ENCODE measurements at places on chromosomes 11 and 22.

DNA sequence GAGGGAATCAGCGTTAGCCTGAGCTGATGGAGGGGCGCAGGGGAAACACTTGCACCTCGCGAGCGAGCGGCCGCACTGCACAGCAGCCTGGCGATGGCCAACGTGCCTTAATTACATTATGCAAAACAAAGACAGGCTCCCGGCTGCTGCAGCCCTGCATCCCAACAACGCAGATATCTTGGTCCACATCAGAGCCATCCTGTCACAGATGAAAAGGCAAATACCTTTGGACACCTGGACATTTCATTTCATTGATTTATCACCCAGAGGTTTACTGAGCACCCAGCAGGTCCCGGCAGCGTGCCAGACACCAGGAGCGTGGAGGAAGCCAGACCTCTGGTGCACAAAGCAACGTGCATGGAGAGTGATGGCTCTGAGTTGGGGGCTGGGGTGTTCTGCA lies 843.0 kb downstream of the TBC1D22A start:
- DNase-seq = no peak

DNA sequence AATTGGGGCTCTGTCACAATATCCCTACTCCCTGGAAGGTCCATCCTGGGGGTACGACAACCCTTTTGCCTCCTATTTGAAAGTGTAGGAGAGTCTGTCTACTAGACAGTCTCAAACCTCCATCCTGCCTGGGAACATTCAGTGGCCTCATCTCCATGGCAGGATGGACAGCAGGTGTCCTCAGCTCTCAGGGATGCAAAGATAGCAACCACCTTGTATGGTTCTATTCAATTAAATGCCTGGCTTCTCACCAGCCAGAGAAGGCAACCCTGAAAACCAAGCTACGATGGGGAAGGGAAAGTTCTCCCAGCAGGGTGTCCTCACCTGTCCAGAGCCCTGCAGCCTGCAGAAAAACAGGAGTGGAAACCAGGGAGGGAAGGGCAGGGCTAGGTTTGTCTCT lies 164.9 kb downstream of the MIAT start:
- no peak for DNase-seq

DNA sequence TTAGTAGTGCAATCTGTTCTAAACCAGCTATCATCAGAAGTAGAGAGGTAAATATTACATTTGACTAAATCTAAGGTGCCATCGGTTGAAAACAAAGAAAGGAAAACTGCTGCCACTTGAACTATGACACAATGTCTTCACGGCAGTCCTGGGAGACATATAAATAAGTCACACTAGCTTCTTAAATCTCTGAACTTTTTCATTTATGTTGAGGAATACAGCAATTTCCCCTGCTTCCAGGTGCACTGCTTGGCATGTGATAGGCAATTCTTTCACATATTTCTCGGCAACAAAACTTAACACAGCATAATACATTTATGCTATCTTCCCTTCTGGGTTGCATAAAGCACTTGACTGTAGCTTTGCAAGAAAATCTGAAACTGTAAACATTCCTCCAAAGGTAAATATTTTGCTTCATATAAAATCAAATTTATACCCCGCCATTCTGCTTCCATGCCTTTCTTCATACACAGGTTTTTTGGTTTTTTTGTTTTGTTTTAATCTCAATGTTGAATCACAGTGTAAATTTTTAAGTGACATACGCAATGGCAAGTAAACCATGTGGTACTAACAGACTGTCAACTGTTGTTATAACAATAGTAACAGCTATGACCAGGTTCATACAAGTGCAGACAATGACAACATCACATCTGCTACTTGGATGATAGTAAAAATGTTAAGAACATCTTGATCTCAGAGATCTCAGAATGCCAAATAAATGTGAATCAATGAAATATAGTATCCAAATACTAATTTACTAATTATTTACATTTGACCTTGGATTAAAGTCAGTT lies 18.2 kb downstream of the USP28 start:
- DNase-seq = no peak

GRCh38 chr11:32385998-32386397 lies 49.3 kb downstream of the WT1 start:
- no peak for DNase-seq

GRCh38 chr11:119800171-119800570 lies 71.2 kb upstream of the NECTIN1 start:
- DNase-seq = no peak

- DNase-seq = no peak
These were observed 232.0 kb downstream of the CEP164 start for GRCh38 chr11:117559698-117560097.

GRCh38 chr22:37060801-37061610 lies 9.5 kb downstream of the KCTD17 start:
- no peak for DNase-seq

DNA sequence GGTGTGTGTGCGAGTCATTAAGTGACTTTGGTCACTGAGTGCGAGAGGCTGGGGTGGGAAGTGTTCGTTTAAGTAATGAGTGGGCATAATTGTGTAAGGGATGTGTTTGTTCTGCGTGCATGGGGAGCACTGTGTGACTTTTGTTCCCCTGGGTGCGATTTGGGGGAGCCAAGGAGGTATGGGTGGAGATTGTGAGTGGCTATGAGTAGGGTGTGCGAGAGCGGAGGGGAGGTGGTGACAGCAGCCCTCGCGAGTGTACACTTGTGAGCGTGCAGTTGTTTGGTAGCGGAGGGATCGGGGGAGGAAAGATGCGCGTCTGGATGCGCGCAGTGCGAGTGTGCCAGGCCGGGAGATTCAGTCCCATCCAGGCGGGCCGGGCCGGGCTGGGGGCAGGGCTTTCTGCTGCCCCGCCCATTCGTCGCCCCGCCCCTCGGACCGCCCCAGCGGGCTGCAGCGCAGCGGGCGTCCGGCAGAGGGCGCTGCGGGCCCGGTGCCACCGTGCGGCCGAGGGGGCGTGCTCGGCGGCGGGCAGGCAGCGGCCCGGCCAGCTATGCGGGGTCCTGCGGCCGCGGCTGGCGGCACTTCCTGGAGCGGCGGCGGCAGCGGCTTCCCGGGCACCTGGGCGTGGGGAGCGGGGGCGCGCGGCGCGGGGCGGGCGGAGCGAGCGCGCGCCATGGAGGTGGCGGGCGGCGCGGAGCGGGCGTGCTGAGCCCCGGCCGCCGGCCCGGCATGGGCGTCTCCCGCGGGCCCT lies at the start of gene DGKZ:
Gene DGKZ, plus strand, starts transcription at position 578 of the 751 bp plus-strand sequence. CDS start 197 bp downstream, outside the sequence.
- peak; percentile 79 for DNase-seq

DNA sequence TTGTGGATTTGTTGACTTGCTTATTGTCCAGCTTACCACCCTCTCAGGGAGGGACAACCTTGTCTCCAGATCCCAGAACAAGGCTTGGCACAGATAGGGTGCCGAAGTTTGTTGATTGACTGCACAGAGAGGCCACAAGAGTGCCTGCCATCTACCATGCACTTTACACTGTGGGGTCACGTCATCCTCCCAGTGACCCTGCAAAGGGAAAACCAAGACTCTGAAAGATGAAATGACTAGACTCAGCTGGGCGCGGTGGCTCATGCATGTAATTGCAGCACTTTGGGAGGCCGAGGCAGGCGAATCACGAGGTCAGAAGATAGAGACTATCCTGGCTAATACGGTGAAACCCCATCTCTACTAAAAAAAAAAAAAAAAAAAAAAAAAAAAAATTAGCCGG lies 4.6 kb upstream of the LTBP3 start:
- DNase-seq = no peak

- no peak for DNase-seq
These were observed 68.3 kb upstream of the POU2AF2 start for GRCh38 chr11:111177037-111177871.

DNA sequence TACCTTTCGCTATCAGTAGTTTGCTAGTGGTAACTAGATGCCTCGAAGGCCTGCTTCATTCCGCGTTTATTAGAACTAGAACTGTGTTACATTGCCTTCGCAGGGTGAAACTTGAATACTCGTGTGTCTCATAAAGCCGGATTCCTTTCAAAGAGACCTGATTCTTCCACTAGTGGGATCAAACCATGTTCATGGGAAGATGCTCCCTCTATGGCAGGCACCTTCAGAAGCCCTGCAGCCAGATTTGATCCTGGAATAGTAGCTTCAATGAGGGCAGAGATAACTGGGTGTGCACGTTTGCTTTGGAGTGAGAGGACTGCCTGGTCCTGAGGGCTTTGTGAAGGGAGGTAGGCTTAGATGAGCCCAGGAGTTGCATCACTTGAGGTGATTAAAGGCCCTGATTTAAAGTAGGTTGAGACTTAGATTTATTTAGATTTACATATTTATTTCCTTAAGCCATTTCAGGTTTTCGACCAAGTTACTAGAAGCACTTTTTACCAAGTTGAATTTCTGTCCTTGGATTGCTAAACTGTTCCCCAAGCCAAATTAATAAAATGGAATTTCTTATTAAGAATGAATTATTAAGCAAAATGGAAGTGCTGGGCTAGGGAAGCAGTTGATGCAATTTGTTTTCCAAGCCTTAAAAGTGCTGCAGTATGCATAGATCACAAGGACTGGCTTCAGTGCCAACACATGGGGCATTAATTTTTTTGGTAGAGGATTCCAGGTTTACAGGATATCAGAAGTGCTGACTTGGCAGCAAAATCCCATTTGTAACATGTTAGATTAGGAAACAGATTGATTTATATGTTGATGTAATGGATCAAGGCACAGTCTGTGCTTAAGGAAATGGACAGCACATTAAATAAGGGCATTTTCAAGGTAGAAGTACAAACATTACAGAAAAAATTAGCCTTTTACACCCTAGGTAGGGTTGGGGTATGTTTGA lies 32.9 kb downstream of the APLP2 start:
- DNase-seq = no peak

- no peak for DNase-seq
These were observed 80.6 kb downstream of the CCDC83 start for GRCh38 chr11:85935751-85936150.

- DNase-seq = no peak
These were observed 68.7 kb downstream of the PTPRJ start for GRCh38 chr11:48049036-48049435.

- no peak for DNase-seq
These were observed 33.3 kb downstream of the AMPD3 start for GRCh38 chr11:10488121-10488933.

DNA sequence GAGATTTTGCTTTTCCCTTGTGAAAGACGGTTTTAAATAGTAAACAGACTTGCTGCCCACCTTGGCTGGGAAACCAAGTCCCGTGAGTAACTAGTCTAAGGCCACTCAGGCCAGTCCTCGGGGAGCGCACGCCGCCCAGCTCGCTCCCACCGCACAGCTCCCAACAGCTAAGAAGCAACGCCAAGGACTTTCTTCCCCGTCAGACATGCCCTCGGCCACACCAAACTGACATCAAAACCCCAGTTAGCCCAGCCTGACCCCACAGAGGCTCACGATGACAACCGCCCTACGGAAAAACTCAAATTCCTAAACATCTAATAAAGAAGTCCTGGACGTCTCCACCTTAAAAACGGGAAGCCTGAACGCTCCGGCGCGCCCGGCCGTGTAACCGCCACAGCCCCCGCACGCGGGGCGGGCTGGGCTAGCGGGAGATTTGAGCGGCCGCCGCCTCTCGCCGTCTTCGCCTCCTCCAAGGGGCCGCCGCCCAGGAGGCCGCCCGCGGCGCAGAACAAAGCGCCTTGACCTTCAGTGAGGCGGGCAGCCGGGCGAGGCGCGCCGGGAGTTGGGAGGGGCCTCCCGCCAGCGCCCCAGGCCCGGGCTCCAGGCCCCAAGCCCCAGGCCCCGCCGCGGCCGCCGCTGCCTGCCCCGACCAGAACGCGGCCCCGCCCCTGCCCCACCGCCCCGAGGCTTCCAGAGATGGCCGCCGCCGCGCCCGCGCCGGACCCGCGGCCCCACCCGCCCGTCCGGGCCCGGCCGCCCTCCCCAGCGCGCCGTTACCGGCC lies 486 bp downstream of the NAP1L4 start:
- DNase-seq = no peak

GRCh38 chr22:36472689-36473088 lies 8.8 kb downstream of the TXN2 start:
- no peak for DNase-seq

GRCh38 chr11:1302461-1303125 lies 6.8 kb downstream of the TOLLIP start:
- no peak for DNase-seq

- no peak for DNase-seq
These were observed 1589.4 kb upstream of the TENM4 start for GRCh38 chr11:81030186-81030585.

- no peak for DNase-seq
These were observed 287 bp downstream of the RPS13 start for GRCh38 chr11:17077240-17077519.

- DNase-seq = no peak
These were observed 1217.9 kb downstream of the LRRC4C start for GRCh38 chr11:40241524-40242051.

- DNase-seq = no peak
These were observed 6.4 kb downstream of the STARD10 start for GRCh38 chr11:72787216-72788104.

DNA sequence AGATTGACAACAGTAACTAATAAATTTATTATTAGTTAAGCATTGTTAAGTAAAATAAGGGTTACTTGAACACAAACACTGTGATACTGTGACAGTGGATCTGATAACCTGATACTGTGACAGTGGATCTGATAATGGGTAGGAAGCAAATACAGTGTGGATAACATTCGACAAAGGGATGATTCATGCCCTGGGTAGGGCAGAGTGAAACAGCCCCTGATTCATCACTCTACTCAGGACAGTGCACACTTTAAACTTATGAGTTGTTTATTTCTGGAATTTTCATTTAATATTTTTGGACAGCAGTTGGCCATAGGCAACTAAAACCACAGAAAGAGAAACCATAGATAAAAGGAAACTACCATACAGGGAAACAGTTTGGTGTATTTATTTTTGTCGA lies 60.8 kb upstream of the CTSC start:
- no peak for DNase-seq

DNA sequence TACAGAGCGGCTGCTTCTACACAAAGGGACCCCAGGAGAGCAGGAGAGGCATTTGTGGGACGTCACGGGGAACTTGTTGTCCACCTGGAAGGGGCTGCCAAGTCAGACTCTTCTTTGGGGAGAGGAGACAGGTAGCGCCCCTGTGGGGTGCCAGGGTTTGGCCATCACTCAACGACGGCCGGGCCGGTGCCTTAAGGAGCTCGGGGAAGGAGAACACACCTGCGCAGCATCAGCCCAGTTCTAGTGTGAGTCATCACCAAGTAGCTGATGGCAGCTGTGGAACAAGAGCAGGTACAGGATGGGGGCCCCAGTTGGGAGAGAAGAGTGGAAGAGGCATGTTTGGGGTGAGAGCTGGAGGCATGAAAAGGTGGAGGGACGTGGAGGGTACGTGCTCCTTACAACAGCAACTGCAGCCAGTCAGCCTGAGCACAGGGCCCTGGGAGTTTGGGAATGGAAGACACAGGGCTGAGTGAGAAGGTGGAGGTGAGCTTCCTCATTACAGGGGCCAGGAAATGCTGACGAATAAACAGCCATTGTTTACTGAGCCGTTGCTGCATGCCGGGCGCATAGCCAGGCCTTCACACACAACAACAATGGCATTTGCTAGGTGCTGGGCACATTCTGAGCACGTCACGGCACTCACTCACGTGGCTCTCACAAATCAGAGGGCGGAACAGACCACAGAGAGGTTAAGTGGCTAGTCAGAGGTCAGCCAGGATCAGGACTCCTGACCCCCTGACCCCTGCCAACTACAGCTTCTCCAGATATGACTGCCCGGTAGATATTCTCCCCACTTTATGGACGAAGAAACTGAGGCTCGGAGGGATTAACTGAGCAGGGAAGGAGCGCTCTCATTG lies 29.1 kb upstream of the TP53I11 start:
- no peak for DNase-seq

Measured in GOT3 (cell line).